Breast epithelium (tissue), 4 donors: ENCODE measurements at places on chromosomes 4 and X. TPM values are rescaled to one million over a fixed set of nuclear protein-coding genes. Genes with fewer than 3 reads are reported as not detected.

DNA sequence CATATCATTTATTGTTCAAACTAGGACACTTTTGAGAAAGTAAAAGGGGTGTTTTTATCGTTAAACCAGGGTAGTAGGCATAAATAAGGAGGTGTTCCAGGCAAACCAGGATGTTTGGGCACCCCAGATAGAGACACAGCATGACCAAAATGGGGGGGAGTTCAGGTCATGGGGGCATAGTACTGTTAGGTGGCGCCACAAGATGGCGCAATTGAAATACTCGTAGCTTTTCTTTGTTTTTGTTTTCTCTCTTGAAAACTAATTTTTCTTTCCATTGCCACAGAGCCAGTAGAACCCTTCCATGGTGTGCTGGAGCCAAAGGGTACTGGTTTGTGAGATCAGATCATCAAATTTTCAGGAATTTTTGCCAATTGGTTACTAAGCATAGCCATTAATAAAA is 283.4 kb downstream of the BCOR start:
- no peaks in the 10 kb centered on the region for H3K36me3 ChIP-seq
- no peaks in the 10 kb centered on the region for H3K4me1 ChIP-seq
- H3K27ac ChIP-seq: no peak overlapping the region
- H3K27me3 ChIP-seq: peaks cover 76% of the 10 kb centered on the region
- no peak for DNase-seq

DNA sequence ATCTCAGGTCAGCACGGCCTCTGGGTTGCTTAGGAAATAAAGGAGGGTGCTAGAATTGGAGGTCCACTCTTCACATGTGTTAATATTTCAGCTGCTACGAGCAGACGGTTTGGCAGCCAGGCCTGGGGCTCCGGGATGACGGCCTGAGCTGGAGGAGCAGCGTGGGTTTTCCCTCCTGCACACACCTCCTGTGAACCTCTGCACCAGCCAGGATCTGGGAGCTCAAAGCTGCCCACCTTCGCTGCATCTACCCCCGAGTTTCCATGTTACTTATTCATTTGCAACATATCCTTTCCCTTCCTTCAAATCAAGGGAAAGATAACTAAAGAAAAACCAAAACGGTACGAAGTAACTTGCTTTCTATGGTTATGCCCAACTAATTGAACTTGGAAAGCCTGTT is 13.6 kb downstream of the STOX2 start:
- H3K4me1 ChIP-seq: no peaks in the 10 kb centered on the region
- DNase-seq: no peak
- H3K36me3 ChIP-seq: no peaks in the 10 kb centered on the region
- H3K4me3 ChIP-seq: no peak overlapping the region
- no peaks in the 10 kb centered on the region for H3K27me3 ChIP-seq
- H3K27ac ChIP-seq: no peak overlapping the region

GRCh38 chrX:41152221-41152620 is 67.0 kb downstream of the USP9X start:
- no peaks in the 10 kb centered on the region for H3K27me3 ChIP-seq
- H3K27ac ChIP-seq: no peak overlapping the region
- DNase-seq: no peak
- no peaks in the 10 kb centered on the region for H3K36me3 ChIP-seq
- H3K4me1 ChIP-seq: no peaks in the 10 kb centered on the region
- no peak overlapping the region for H3K4me3 ChIP-seq

- DNase-seq: no peak
- no peaks in the 10 kb centered on the region for H3K27me3 ChIP-seq
- no peaks in the 10 kb centered on the region for H3K4me1 ChIP-seq
- H3K27ac ChIP-seq: no peak overlapping the region
- H3K4me3 ChIP-seq: no peak overlapping the region
These were observed 4.6 kb upstream of the CCNG2 start for GRCh38 chr4:77152421-77152820.

GRCh38 chr4:55884851-55885219 is 31.4 kb downstream of the EXOC1 start:
- no peak overlapping the region for H3K4me3 ChIP-seq
- no peaks in the 10 kb centered on the region for H3K4me1 ChIP-seq
- DNase-seq: no peak
- no peaks in the 10 kb centered on the region for H3K27me3 ChIP-seq
- H3K36me3 ChIP-seq: no peaks in the 10 kb centered on the region

DNA sequence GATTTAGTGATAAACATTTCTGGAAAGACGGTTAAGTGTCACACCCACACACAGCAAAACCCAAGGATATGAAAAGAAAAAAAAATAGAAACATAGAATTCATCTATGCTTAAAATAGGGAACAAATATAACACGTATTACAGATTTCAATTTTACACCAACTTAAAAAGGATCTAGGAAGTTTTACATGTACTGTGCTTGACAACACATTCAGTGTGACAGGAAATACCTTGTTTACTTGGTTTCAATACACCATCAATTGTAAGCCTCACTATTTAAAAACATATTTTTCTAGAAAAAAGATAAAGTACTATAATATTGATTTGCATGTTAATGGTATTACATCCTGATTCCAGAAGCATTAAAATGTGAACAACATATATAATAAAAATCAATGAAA is 77.0 kb upstream of the SPRY1 start:
- H3K4me3 ChIP-seq: no peak overlapping the region
- no peaks in the 10 kb centered on the region for H3K36me3 ChIP-seq
- H3K27me3 ChIP-seq: no peaks in the 10 kb centered on the region
- no peak for DNase-seq
- H3K27ac ChIP-seq: no peak overlapping the region

- no peak overlapping the region for H3K27ac ChIP-seq
- H3K27me3 ChIP-seq: no peaks in the 10 kb centered on the region
- no peak for DNase-seq
These were observed 61.1 kb upstream of the STS start for GRCh38 chrX:7086384-7086783.

DNA sequence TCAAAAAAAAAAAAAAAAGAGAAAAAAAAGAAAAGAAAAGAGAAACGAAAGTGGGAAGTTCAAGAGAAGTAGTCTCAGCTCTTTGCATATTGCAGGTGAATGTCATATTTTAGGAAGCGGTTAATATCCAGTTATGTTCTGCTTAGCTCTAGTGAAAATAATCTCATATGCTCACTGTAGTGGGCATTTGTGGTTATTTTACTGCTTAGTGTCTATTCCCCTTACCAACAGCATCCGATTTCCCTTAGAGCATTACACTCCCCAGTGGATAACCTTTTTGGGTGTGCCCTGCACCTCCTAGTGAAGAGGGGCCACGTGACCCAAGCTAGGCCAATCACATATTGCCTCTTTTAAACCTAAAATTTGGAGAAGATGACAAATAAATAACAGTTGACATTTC is 111.2 kb upstream of the ZNF827 start:
- H3K4me1 ChIP-seq: no peaks in the 10 kb centered on the region
- no peaks in the 10 kb centered on the region for H3K36me3 ChIP-seq
- H3K27me3 ChIP-seq: no peaks in the 10 kb centered on the region
- no peak for DNase-seq
- H3K4me3 ChIP-seq: no peak overlapping the region

DNA sequence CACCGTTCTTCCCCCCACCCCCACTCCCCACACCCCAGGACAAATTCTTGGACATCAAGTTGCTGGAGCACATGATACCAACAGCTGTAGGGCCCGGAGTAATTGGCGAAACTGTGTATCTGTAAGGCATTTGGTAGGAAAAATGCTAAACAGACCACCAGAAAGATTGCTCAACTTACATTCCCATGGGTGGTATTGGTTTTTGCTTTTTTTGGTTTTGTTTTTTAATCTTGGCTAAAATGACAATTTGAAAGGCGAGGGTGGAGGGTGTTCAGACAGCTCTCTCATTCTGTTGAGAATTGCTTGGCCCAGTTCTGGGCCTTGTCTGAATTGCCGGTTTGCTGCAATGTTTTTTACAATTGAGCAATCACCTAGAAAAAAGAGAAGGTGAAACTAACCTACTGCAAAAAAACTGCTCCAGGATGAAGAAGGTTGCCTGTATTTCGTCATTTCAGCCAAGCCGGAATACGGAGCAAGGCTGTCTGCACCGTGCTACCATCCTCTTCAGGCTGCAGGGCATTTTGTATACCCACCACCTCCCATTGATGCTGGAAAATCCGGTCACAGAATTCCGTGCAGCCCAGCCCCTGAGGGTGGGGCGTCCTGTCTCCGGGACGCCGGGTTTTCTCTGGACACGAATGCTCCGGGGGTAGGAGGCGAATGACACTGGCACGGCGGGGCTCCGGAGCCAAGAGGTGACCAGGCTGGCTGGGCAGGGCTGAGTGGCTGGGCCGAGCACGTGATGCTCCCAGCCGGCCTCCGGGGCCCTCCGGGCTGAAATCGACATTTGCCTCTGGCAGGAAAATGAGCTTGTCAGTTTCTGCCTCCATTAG is at the start of gene CLCN4:
Gene CLCN4, plus strand, starts transcription at position 777 of the 833 bp plus-strand sequence. CDS start 28,058 bp downstream, outside the sequence.
- H3K4me1 ChIP-seq: no peaks in the 10 kb centered on the region
- H3K27me3 ChIP-seq: no peaks in the 10 kb centered on the region
- no peak for DNase-seq
- H3K4me3 ChIP-seq: peak within 1 kb of the TSS; percentile 32

DNA sequence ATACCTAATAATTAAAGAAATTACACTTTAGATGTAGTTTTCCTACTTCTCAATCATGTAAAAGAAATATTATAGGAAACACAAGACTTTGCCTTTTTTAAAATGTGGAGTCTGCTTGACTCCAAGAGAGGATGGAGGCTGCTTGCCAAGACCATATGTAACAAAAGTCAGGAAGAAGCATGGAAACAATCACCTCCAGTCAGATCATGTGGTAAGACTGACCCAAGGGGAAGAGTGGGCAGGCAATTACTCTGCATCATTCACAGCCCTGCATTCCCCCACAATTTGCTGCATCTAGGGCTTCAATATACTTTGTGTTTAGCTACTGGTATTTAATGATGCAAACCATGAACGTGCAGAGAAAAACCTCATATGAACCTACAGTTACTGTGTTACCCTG is 78.0 kb upstream of the RXFP1 start:
- DNase-seq: no peak
- H3K27ac ChIP-seq: no peak overlapping the region
- H3K36me3 ChIP-seq: no peaks in the 10 kb centered on the region
- no peaks in the 10 kb centered on the region for H3K27me3 ChIP-seq
- no peaks in the 10 kb centered on the region for H3K4me1 ChIP-seq
- H3K4me3 ChIP-seq: no peak overlapping the region

DNA sequence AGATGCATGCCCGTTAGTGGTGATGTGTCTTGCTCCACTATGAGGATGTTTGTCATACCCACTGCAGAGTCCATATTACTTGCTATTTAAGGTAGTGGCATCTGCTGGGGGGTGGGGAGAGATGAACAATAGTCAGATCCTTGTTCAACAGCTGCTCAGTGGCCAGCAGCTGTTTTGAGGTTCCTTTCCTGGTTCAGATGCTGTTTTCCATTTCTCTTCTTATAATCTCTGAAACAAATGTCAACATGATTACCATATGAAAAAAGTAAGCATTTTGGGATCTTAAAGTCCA is 1567.9 kb upstream of the TENM3 start:
- DNase-seq: no peak
- H3K4me1 ChIP-seq: no peaks in the 10 kb centered on the region
- no peak overlapping the region for H3K4me3 ChIP-seq
- H3K27me3 ChIP-seq: no peaks in the 10 kb centered on the region
- H3K27ac ChIP-seq: no peak overlapping the region
- no peaks in the 10 kb centered on the region for H3K36me3 ChIP-seq

- no peak overlapping the region for H3K27ac ChIP-seq
- no peak for DNase-seq
- H3K27me3 ChIP-seq: no peaks in the 10 kb centered on the region
- H3K4me1 ChIP-seq: no peaks in the 10 kb centered on the region
- H3K4me3 ChIP-seq: no peak overlapping the region
- no peaks in the 10 kb centered on the region for H3K36me3 ChIP-seq
These were observed 103.5 kb upstream of the SRD5A3 start for GRCh38 chr4:55242506-55242905.

DNA sequence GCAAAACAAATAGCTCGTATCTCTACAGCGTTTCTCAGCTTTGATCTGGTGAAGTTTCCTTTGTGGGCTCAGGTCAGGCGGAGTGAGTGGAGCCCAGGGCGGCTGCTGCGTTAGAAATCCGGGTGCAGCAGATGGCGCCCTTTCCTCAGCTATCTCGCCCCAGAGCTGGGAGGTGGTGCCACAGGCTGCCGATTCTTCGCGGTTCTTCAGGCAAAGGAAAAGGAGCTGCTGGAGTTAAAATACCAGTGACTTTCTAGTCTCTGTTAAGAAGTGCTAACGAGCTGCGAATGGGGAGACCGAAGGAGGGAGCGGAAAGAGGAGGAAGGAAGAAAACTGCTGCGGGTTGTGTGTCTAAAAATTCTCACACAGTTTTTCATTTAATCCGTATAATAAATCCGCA is 114.6 kb downstream of the CPE start:
- H3K27me3 ChIP-seq: no peaks in the 10 kb centered on the region
- no peak for DNase-seq
- H3K4me3 ChIP-seq: no peak overlapping the region
- no peak overlapping the region for H3K27ac ChIP-seq

- H3K27ac ChIP-seq: no peak overlapping the region
- H3K4me3 ChIP-seq: no peak overlapping the region
- H3K4me1 ChIP-seq: no peaks in the 10 kb centered on the region
- no peaks in the 10 kb centered on the region for H3K36me3 ChIP-seq
- no peak for DNase-seq
These were observed 125.1 kb upstream of the FUNDC1 start for GRCh38 chrX:44667771-44668170.

DNA sequence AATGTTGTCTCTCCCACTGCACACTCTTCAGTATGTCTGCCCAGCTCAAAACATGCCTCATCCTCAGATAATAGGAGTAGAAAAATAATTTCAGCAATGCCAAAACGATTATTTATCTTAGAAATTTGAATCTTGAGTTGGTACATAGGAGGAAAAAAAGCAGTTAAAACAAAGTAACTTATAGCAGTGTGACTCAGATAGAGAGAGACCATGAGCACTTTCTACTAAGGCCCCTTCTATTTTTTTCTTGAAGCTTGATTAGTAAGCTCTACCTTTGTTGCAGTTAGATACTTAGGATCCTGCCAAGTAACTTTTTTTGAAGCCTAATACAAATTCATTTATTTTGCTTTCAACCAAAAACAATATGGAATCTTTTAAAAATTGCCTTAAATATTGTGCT is 212.3 kb downstream of the MAD2L1 start:
- no peaks in the 10 kb centered on the region for H3K27me3 ChIP-seq
- H3K36me3 ChIP-seq: no peaks in the 10 kb centered on the region
- no peak overlapping the region for H3K27ac ChIP-seq
- DNase-seq: no peak
- H3K4me1 ChIP-seq: no peaks in the 10 kb centered on the region
- H3K4me3 ChIP-seq: no peak overlapping the region

PPM1K gene
- 26.2 TPM for total RNA-seq

LAGE3 gene
- 38.0 TPM for total RNA-seq

PABPC5 gene
- total RNA-seq: 3.0 TPM

PCDH19 gene
- total RNA-seq: 1.8 TPM

PLXNB3 gene
- total RNA-seq: 17.9 TPM

TBC1D8B gene
- total RNA-seq: 5.3 TPM

JCHAIN gene
- 10.1 TPM for total RNA-seq

S100G gene
- 1.6 TPM for total RNA-seq

AWAT2 gene
- total RNA-seq: not detected

MAGEB17 gene
- not detected for total RNA-seq

SPINK2 gene
- total RNA-seq: 2.4 TPM

TMPRSS11A gene
- total RNA-seq: not detected

TKTL2 gene
- total RNA-seq: not detected
